Stimulated activated CD4-positive, alpha-beta T cell treated with anti-CD3 and anti-CD28 coated beads, Interleukin-2, amount 100 ng/mL, for 4 hours (primary cell): ENCODE measurements at places on chromosomes 16 and 17.

DNA sequence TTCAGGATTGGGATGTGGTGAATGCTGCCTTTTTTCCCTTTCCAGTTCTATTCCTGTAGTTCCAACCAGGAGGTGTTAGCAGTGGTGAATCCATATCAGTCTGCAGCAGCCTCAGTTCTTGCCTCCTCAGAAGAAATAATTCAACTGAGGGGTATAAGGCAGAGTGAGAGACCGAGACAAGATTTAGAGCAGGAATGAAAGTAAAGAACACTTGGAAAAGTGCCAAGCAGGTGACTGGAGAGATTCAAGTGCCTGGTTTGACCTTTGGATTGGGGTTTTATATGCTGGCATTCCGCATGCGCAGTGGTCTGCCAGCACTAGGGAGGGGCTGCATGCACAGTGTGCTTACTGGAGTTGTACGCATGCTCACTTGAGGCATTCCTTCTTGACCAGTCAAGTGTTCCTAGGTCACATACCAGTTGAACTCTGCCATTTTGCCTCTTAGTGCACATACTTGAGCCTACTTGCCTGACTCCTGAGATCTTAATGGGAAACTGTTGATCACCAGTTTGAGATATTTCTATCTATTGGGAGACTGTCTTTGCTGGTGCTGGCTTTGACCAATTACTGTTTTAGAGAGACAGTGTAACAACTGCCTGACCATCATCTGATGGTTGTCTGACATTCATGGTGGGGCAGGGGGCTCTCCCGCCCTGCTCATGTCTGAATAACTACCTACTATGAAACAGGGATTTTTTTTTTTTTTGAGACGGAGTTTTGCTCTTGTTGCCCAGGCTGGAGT, 680 bp upstream of the CCL15 start:
- DNase-seq = no peak

GRCh38 chr17:48724251-48725003, 1.4 kb downstream of the PRAC2 start:
- DNase-seq = peak; percentile 63

GRCh38 chr17:66301367-66301863, 998 bp upstream of the PRKCA start:
- DNase-seq = no peak

- no peak for DNase-seq
These were observed 470.7 kb downstream of the SOX9 start for GRCh38 chr17:72591289-72592241.

- no peak for DNase-seq
These were observed 41.2 kb downstream of the OR1D5 start for GRCh38 chr17:3022197-3022596.

DNA sequence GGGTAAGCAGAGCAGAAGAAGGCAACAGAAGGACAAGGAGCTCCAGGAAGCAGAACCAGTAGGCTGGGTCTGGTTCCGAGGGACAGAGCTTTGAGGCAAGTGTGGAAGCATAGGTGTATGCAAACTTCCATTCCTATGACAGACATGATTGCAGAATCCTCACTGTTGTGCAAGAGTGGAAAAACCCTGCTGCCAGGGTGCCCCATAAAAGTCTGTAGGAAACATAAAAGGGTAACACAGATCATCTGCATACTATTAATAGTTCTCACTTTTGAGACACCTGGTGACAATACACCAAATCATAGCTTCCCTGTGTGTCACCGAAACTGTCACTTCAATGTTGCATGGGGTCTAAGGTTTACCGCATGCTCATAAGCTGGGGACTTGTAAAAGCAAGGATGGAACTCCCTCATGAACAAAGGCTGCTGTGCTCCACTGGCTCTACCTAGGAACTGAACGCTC, 39.7 kb downstream of the ARHGAP17 start:
- DNase-seq = no peak

GRCh38 chr17:34736611-34737010, 157.2 kb downstream of the TMEM132E start:
- no peak for DNase-seq

GRCh38 chr17:48100591-48101011, 677 bp downstream of the CBX1 start:
- DNase-seq = no peak

DNA sequence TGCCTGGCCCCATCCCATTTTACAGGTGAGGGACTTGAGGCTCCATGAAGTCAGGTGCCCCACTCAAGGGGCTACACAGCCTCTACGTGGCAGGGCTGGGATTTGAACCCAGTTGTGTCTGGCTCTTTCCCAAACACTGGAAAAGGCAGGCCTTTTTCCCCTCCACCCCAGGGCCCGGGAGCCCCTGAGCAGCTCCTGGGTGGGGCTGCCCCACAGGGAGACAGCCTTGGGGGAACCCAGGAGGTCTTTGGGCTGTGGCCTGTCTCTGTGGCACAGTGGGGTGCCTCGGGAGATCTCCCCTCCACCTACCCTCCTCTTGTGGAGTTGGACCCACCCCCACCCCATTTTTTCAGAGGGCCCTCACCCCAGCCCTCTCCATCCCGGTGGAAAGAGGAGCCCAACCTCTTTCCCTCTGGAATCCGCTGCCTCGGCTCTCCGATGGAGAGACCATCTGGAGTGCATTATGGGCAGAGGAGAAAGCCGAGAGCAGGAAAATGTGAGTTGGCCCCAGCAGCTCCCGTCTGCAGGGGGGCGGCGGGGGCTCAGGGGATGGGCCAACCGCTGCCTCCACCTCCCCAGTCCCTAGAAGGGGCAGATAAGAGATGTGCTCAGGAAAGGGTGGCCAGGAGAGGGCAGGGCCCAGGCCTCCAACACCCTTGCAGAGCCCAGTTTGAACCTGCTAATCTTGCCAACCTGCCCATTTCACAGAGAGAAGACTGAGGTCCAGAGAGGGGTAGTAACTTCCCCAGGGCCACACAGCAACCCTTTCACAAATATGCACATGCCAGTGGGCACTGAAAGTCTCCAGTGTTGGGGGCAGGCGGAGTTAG, 15.4 kb upstream of the TMEM92 start:
- DNase-seq = no peak
